EL (cell line): ENCODE measurements at places on chromosomes 6 and 20.
A peak's percentile ranks its signal among the peaks of the same experiment; 100 is the strongest.

DNA sequence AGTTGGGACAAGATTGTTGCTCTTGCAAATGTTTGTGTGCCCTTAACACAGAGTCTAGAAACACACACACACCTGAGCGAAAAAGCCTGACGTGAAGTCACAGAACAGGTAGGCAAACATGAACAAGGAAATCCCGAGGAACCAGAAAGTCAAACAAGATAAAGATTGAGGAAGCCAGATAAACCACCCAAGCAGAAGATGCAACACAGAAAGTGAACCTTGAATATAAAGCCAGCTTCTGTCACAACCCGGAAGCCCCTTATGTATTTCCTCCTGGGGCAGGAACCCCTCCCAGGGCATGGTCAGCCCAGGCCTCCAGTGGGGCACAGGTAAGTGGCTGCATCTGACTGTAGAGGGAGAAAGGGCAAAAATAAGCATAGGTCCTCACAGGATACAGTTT, 158.2 kb upstream of the SUPT3H start:
- no peak for DNase-seq

DNA sequence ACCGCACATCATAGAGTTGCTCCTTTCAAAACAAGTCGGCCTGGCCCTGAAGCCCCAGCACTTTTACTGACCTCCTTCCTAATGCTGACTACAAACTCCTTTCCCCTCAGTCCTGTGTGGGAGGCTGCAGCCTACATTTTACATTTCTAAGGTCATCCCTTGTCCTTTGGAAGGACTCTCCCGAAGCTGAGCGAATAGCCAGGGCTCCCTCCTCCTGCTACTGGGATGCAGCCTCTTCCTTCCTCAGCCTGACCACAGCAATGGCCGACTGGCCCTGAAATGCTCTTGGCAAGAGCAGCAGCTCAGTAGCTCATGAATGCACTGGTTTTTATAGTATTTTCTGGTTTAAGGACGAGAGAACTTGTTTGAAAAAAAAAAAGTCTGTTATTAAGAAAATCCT, 679 bp downstream of the ADGRF5 start:
- no peak for DNase-seq

GRCh38 chr6:71349976-71350615, 61.5 kb downstream of the OGFRL1 start:
- DNase-seq = peak; percentile 67

- no peak for DNase-seq
Observed at GRCh38 chr6:125742464-125743120, 6.8 kb upstream of the HEY2 start.

DNA sequence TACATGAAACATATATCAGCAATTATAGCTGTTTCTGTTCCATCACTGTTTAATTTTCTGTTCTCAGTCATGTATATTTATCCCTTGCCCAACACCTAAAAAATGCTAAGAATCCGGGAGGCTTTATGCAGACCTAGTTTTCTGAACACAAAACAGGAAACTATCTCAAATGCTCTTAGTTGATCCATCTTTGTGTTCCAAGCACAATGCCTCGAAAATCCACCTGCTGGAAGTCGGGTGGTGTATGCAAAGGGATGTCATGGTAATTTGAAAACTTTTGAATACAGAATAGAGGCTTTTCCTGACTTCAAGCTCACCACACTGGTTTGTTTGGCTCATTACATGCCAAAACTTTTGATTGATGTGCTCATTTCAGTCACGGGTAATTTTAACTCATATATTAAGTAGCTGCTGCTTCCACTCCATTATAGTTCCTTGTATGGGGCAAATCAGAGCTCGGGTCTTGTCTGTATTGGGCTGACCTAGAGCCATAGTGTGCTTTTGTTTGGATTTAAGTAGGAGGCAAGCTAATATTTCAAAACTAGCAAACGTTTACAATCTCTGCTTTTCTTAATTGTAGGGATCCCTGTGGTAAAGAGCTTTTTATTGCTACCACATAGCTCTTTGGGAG, 646.5 kb upstream of the EPHA7 start:
- DNase-seq = no peak

DNA sequence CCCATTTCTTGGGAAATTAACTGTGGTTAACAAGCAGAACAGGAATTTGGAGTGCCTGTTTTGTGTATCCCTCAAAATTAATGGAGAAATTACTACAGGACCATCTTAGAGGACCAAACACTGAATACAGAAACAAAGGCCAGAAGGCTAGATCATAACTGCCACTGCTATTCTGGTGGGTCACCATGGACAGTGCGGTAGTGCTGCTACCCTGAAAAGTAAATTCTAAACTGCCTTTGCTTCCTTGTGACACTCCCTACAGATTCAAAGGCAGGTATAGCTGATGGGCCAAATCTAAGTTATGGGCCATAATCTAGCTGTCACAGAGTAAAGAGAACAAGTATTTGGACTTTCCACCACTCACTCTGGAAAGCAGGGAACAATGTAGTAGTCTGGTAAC, 575.8 kb upstream of the ADGRB3 start:
- no peak for DNase-seq

DNA sequence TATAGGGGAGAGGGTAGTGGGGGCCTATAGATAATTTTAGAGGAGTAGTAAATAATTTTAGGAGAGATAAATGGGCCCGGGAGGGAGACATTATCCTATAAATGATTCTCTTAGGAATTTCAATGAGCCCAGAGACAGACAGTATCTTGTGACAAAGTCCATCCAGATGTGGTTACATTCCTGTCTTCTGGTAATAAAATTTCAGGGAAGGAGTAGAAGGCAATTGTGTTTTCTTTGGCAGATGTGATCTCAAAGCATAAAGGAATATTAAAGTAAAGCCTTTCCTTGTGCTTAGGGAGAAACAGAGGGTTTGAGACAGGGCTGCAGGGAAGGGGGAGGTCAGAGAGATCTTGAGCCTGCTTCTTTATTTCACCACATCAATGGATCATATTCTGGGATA, 979.8 kb upstream of the GJE1 start:
- DNase-seq = peak; percentile 4

- no peak for DNase-seq
Observed at GRCh38 chr6:93218096-93218495, 201.3 kb downstream of the EPHA7 start.

DNA sequence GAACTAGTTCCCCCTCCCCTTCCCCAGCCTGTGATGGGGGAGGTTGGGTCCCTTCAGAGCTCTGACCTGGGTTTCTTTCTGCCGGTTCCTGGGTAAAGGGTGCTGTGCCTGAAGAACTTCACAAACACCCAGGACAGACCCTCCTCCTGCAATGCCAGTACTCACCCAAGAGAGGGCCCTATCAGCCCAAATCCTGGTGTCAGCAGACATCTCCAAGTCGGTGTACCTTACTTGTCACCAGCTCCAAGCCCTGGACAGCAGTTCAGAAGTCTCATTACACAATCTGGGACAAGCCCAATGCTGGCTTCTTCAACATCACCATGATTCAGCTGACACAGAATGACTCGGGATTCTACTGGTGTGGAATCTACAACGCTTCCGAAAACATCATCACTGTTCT, 467 bp downstream of the TREML4 start:
- DNase-seq = no peak

DNA sequence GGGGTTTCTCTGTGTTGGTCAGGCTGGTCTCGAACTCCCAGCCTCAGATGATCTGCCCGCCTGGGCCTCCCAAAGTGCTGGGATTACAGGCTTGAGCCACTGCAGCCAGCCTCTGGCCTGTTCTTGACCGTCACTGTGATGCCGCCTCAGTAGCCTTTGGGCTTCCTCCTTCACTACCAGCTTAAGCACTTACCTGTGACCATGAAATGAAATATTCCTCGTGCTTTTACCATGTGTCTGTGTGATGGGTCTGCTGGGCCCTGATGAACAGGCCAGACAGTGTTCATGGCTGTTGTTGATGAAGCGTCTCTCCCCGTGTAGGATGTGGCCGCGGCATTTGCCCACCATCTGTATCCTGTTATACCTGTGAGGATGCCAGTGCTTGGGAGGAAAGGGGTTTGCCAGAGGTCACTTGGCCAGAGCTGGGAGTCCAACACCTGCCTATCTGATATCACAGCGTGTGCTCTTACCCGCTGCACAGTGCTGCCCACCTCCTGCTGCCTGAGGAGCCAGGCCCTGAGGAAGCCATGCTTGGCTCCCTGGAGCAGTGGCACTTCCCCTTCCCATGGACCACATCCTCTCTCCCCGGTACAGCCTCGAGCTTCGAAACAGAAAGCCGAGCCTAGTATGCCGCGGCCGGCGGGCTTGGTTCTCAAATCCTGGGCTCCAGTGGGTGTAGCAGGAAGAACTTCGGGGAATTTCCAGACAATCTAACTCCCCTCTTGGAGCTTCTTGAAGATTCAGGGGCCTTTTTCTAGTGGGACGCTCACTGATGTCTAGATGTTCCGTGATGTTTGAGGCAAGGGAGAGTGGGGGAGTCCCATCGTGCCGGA, 167.9 kb downstream of the ZDHHC14 start:
- DNase-seq = no peak

DNA sequence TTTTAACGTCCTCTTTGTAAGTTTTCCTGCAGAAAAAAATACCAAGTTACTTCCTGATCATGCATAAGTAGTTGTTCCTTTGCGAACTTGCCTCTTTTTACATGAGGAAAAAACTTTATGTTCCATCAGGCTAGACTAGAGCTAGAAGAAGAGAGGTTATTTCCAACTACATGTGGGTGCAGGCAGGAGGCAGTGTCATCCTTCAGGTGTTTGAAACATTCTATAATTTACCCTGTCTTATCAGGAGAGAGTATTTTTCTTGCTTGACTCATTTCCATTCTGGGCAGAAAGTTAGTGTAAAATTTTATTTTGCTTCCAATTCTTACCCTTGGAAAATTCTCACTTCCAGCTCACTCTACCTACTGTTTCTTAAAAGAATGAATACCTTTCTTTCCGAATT, 28.5 kb upstream of the EPHA7 start:
- no peak for DNase-seq

GRCh38 chr6:67916399-67916798, 718.7 kb upstream of the ADGRB3 start:
- DNase-seq = no peak

DNA sequence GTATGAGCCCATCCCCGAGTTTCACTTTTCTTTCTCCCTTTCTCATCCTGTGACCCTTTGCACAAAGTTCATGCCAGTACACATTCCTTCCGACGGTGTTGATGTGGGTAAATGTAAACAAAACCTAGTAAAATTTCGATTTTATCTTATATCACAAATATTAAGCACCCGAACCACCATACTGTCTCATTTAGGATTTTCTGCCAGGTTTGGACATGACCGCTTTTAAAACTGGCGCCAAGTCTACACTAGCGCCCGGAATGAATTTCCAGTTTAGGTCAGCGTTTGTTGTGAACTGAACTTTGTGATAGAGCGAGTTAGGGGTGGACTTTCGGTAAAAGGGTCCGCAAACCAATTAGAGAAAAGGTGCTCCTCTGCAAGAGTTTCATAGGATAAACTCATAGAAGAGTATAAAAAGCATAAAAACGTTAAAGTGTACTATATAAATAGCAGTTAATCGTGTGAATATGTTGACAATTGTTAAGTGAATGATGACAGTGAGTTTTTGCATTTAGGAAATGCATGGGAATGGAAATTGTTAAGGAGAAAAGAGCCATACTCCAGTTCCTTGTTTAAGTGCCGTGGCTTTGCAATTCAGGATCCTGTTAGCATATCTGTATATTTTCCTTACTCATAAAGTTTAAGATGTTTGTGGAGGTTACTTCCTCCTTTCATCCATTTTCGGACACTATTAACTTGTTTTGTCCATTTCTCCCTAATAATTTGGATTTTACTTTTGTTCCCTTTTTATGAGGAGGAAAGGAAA, 937 bp downstream of the AKAP7 start:
- DNase-seq = peak; percentile 55

- peak; percentile 59 for DNase-seq
Observed at GRCh38 chr6:124977067-124977908, 15.1 kb downstream of the RNF217 start.

DNA sequence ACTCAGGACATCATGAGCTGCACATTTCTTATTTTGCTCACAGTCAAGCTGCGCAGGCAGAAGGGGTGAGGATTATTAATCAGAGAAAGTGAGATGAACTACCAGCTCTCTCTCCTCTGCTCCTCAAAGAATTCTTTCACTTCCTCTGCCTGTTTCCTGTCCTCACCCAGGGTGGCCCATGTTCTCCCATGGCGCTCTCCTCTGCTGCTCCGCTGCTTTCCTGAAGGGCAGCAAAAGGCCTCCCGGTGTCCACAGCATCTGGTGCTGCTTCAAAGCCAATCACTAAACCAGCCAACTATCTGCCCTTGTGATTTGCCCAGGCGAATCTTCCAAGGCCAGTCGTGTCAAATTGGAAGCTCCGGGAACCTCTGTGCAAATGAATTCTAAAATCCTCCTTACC, 324.2 kb downstream of the TPBG start:
- no peak for DNase-seq

GRCh38 chr6:137903933-137904821, 37.1 kb downstream of the TNFAIP3 start:
- peak; percentile 52 for DNase-seq

DNA sequence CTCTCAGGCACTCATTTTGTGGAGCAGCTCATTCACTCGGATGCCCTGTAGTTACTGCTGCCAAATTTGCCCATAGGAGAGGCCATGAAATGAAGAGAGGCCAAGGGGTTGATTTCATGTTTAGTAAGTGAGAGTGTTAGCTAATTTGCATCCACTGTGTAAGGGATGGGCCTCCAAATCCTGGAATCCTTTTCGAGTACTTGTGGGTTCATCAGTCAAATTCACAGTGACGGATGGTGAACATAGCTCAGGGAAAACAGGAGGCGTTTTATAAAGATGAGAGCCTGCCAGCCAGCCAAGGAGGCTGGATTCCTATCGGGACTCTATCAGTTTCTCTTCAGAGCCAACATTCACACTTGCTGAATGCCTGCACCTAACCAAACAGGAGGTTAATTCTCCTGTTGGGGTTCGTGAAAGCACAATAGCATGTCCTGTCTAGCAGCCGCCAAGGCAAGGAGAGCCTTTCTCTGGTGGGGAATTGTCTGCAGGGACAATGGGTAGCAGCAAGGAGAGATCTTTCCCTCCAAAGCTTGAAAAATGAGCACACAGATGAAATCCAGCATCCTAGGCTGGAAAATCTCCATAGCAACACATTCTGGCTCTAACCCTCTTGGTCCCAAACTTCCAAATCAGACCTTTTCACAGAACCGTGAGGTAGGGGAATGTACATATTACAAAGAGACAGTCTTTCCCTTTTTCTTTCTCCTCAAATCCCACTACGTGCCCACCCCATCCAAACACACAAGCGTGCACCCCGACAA, 231.4 kb upstream of the ECI2 start:
- DNase-seq = no peak

DNA sequence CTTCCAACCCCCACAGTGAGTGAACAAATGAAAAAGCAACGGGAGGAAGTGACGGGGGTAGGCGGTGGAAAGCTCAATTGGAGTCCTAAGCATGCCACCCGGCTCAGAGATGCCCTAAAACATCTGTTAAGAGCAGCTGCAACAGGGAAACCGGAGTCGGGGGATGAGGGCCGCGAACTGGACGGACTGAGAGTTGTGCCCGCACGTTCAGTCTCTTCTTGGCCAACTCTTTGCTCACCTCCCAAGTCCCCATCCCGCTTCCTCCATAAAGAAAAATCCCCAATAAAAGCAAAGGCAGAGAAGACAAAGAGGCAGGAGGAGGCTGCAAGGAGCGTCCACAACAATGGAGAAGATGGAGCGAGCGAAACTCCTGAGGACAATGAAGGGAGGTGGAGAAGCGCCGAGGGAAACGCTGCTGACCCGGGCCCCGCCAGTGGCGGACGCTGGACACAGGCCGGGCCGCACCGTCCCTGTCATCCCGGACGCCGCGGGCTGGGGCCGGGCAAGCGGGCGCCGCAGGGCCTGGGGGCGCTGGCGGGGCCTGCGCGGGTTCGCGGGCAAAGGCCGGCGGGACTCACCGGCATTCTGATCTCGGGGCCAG, 600 bp downstream of the SEC63 start:
- peak; percentile 70 for DNase-seq
